NCI-H446 (cell line): ENCODE measurements at places on chromosomes 7 and 10.

DNA sequence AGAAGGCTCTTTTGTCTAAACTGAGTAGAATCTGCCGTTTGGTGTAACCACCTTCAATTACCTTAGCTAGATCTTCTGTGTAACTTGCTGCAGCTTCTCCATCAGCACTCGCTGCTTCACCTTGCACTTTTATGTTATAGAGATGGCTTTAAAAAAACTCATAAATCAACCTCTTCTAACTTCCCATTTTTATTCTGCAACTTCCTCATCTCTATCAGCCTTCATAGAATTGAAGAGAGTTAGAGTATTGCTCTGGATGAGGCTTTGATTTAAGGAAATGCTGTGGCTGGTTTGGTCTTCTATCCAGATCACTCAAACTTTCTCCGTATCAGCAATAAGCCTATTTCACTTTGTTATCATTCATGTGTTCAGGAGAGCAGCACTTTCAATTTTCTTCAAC is 1131.9 kb upstream of the CELF2 start:
- DNase-seq = no peak

- no peak for DNase-seq
Measured at GRCh38 chr7:29163854-29164253, 17.5 kb upstream of the CPVL start.

GRCh38 chr10:60377955-60378354 is 11.7 kb downstream of the ANK3 start:
- DNase-seq = no peak

DNA sequence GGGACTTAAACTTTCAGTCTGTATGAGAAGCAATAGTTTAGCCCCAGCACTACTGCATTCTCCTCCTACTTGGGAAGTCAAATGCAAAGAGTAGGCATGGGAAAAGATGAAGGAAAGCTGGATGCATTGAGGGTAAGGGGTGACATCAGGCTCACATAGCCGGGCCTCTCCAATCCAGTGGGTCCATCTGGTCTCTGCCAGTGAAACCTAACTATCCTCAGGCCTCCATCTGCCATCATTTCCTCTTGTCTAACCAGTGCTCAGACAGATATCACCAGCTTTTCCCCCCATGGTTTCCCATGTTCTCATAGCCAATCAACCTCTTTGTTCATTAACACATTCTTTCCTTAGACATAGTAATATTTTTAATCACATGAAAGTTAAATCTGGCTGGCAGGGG is 118.3 kb downstream of the DGKI start:
- DNase-seq = no peak

- peak; percentile 4 for DNase-seq
Measured at GRCh38 chr7:153567426-153567825, 484.8 kb upstream of the DPP6 start.

DNA sequence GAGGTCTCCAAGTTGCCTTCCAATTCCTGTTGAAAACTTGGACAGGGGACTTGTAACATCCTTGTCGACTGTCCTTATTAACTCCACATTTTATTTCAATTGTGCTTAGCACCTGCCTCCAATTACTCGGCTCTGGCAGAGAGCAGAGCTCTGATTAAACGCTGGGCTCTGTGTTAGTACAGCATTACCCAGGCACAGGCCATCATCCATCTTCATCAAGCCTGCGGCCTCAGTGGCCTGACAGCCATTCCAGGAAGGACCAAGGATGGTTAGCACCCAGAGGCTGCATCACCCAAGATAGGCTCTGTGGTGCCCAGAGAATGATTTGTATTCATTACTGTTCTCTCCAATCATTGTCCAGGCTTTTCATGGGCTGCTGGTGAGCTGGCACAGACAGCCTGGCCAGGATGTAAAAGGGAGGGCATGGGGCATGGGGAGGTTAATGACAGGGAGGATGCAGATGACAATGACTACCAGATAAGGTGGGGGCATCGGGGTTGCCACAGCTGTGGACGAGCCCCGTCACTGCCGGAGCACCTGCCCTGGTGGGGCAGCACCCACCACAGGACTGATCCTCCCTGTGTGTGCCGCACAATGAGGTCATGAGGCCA is 123.3 kb downstream of the PTPN20 start:
- DNase-seq = no peak

GRCh38 chr10:73376679-73377078 is 18.0 kb upstream of the CFAP70 start:
- no peak for DNase-seq

GRCh38 chr7:66575398-66575797 is 53.3 kb upstream of the KCTD7 start:
- DNase-seq = no peak

GRCh38 chr10:77907900-77908717 is 18.4 kb downstream of the DLG5 start:
- DNase-seq = no peak

DNA sequence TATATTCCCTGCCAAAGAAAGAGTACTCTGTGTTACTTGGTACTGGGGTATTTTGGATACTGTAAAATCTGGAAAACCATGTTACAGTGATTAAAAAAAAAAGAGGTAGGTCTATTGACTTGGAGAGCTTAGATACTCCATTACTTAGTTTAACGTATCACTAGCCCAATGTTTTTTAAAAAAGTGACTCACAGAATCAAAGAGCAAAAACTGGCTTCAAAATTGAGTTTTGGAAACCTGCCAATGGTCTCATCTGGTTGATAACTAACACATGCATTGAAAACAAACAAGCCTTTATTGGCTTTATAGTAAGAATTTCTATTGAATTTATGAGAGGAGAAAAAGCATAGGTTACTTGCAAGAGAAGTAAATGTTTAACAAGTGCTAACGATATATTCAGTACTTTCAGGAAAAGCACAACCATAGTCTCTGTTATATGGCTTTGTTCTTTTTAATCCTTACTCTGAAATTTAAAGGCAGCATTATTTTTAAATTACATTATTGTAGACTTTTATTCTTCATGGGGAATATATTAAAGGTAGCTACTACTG is 563.3 kb upstream of the SORCS1 start:
- DNase-seq = no peak

DNA sequence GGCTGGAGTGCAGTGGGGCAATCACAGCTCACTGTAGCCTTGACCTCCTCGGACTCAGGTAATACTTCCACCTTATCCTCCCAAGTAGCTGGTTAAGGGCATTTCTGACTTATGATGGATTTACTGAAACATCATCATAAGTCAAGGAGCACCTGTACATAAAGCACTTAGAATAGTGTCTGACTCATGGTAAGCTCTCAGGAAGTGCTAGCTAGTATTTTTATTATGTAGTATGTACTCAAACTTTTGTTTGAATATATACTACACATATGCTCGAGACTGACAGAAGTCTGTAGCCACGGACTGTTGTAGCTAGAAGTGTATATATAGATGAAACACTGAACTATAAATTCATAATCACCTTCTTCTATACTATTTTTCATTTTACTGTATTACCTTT is 107.5 kb upstream of the DNAJB12 start:
- no peak for DNase-seq

DNA sequence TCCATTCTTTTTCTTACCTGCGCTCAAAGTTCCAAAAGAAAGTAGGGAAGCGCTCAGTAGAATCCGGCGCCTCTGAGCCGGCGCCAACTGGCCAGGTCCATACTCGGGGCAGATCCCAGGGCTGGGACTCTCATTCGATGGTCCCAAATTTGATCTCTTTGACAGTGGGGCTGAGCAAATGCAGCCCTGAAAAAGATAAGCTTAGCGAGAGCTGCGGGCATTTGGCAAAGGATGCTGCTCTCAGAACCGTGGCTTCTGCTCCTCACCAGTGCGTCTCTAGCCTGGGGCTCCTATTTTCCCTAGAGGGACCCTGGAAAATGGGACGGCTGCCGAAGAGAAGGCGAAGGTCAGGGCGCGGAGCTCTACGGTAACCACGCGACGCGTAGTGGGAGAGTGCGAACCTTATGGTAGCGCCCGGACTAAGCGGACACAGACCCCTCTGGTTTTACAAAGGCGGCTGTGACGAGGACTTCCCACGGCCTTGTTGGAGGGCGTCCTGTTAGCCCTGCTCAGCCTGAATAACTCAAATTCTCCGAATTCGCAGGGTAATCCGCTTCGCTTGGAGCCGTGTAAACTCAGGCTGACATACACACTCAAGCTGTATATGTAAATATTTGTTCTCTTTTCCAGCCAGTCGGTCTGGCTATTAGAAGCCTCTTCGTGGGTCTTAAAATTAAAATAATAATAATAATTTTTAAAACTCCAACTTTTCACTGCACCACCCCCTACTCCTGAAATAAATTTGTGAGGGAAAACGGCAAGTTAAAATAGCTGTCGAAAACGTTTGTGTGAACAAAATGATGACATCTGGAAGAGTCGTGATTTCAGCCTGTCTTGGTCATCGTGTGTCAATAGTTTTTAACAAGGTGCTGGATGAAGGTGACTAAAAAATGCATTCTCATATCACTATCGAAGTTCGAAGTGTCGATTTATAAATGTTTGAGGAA is 869 bp upstream of the TBX20 start:
- DNase-seq = no peak

DNA sequence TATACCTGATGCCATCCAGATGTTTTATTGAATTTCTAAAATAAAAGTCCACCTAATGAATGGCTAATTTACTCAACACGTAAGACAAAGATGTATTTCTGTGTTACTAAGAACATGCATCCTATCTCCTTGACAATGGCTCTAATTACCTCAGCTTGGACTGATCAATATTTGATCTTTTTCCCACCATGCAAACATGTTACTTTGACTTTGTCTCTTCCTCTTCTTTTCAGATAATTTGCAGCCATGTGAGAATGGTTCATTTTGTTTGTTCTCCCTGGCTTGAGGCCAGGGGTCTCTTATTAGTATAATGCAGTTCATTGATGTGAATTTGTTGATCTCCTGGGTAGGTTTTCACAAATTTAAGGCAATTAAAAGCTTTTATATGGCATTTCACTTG is 302.1 kb downstream of the ADK start:
- peak; percentile 20 for DNase-seq

DNA sequence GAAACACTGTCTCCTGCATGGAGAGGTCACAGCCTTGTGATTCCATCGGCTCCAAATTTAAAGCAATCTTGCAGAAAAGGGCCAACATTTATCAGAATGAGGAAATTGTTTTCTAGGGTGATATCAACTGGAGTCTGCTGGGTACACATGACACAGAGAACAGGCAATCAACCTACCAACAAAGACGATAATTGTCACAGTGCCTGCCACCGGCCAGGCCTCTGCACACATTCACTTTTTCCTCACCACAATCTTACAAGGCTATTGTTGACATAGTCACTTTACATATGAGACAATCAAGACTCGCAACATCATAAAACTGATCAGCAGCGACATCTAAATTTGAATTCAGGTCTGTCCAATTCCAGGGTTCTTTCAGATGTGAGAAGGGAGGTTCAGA is 189.4 kb downstream of the KCNMA1 start:
- no peak for DNase-seq

- DNase-seq = no peak
Measured at GRCh38 chr7:151115121-151115835, 29.0 kb downstream of the AGAP3 start.

- DNase-seq = no peak
Measured at GRCh38 chr10:90018819-90019218, 317.4 kb downstream of the KIF20B start.

DNA sequence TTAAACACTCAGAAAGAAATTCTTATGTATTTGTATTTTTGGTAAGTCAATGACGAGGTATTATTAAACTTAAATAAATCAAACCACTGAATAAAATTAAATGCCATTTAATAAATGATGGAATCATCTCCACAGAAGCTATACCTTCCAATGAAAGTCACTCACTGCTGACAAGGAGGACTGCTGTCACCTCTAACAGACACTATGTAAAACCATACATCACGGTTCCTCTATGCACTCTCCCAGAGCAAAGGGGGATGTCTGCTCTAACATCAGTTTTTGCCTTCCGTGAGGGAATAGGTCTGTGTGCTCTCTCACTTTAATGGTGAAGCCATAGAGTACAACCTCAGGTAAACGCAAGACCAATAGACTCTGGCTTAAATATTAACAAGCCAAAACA is 99.7 kb upstream of the DDC start:
- no peak for DNase-seq

DNA sequence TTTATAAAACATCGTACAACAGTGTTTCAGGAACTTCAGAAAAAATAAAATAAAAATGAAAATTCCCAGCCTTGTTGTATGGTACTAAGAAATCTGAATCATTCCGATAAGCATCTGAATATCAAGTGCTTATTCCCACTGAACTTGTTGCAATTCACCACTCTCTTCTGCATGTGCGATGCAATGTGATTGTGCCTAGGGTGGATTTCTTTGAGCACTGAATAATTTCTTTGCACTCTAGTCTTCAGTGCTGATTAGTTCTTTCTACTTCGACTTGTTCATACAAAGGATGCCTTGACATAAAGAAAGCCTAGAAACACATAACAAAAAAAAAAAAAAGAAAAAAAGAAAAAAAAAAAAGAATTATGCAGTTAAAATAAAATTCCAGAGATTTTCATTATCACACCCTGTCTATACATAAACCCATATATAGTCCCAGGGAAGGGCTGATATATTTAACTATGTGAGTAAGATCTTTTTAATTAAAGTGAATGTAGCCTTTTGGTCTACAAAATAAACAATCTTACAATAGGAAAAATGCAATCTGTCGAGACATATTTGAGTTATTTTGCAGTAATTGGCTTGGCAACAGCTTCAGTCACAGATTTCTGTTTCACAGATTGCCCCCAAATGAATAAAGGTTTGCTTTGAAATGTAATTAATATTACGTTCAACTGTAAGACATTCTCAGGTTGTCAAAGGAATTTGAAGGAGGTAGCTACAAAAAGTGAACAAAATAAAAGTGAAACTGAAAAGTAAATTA is 1118.9 kb upstream of the CELF2 start:
- DNase-seq = peak; percentile 11

DNA sequence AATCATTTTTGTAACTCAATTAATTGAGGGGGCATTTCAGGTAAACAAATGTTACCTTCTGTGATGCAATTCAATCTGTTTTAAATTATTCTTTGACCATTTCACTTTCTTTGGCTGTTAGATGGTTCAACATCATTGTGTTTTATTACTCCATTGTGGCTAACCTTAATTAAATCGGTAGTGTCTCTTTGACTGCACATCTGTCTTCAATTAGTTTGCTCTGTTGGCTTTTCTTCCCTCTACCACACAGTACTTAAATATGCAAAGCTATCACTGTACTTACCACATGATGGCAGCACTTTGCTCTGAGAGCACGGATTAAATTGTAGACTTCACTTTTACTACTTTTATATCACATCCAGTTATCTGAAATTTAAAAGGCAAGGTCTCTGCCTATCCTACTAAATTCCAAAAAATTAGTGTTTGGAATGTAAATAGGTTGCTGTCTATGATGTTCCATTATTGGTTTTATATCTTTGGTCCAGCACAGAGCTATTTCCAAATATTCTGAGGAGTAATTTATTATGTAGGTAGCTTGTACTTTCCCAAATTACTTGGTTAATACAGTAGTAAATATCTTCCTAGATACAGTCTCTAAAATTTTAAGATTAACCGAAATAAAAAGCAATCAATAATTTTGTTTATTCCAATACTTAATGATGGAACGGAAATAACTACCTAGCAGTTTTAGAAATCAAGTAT is 352.0 kb downstream of the PCLO start:
- peak; percentile 70 for DNase-seq
